ENCODE measurements at places on chromosomes 12 and 14.
A peak's percentile ranks its signal among the peaks of the same experiment; 100 is the strongest.

GRCh38 chr12:5200278-5201087, 156.8 kb downstream of the KCNA5 start:
- peak; percentile 33 for DNase-seq
- H3K4me1 ChIP-seq: no peaks in the 10 kb centered on the region
- H3K27ac ChIP-seq: no peak overlapping the region
- no peak overlapping the region for H3K4me3 ChIP-seq
- no peaks in the 10 kb centered on the region for H3K27me3 ChIP-seq

DNA sequence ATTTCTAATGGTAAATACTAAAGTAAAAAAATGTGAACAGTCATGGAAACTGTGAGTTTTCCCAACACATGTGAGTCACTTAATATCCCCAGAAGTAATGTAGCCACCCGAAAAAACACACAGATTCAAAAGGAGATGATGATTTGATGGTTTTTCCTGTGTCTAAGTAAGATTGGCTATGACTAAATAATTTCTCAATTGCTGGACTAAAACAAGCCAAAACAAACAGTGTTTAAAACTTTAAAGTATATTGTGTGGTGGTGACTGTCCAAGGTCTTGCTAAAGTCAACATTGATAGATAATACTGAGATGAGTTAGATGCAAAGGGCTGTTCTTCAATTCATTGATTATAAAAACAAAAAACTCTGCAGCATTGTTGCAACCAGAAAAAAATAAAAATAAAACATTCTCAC, 89.6 kb upstream of the SOX5 start:
- no peaks in the 10 kb centered on the region for H3K36me3 ChIP-seq
- H3K27ac ChIP-seq: no peak overlapping the region
- no peaks in the 10 kb centered on the region for H3K4me1 ChIP-seq
- H3K4me3 ChIP-seq: no peak overlapping the region

- no peak for DNase-seq
- no peak overlapping the region for H3K27ac ChIP-seq
- no peaks in the 10 kb centered on the region for H3K36me3 ChIP-seq
- no peak overlapping the region for H3K4me3 ChIP-seq
These were observed 56.9 kb downstream of the HSP90AA1 start for GRCh38 chr14:102029956-102030355.

DNA sequence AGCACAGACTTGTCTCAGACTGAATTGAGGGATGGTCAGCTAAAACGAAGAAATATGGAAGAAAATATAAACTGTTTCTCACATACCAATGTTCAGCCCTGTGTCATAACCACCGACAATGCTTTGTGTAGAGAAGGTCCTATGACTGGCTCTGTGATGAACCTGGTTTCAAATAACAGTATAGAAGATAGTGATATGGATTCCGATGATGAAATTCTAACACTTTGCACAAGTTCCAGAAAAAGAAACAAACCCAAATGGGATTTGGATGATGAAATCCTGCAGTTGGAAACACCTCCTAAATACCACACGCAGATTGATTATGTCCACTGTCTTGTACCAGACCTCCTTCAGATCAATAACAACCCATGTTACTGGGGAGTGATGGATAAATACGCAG, 7.9 kb upstream of the MAPK1IP1L start:
- no peak overlapping the region for H3K4me3 ChIP-seq
- DNase-seq: no peak
- no peaks in the 10 kb centered on the region for H3K36me3 ChIP-seq
- no peaks in the 10 kb centered on the region for H3K4me1 ChIP-seq

DNA sequence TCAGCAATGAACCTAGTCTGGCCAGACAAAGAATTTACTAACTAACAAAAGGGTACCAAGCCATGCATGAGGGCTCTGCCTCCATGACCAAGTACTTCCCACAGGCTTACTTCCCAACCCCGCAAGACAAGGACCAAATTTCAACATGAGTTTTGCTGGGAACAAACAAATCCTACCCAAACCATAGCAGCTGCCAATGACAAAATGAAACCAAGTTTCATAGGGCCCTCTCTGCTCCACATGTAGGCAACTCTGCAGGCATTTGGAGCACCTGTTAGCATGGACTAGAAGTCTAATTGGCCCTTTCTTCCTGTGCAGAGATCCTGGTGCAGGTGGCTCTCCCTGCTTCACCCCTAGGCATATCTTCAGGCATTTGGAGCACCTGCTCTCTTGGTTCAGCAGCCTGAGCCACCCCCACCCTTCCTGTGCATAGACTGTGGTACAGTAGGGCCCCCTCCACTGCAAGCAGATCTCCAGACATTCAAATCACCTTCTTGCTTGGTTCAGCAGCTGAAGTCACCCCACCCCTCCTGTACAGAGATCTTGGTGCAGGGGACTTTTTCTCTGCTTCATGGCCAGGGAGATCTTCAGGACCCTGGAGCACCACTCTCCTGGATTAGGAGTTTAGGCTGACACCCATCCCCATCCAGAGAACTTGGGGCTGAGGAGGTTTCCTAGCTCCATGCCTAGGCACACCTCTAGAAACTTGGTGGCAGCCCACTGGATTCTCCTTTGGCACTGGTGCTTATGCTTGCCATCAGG, 308.7 kb downstream of the RPAP3 start:
- H3K27ac ChIP-seq: peak overlapping the region; percentile 8
- no peaks in the 10 kb centered on the region for H3K36me3 ChIP-seq
- peaks cover 13% of the 10 kb centered on the region for H3K4me1 ChIP-seq
- peak; percentile 53 for DNase-seq
- H3K4me3 ChIP-seq: peak overlapping the region; percentile 15

DNA sequence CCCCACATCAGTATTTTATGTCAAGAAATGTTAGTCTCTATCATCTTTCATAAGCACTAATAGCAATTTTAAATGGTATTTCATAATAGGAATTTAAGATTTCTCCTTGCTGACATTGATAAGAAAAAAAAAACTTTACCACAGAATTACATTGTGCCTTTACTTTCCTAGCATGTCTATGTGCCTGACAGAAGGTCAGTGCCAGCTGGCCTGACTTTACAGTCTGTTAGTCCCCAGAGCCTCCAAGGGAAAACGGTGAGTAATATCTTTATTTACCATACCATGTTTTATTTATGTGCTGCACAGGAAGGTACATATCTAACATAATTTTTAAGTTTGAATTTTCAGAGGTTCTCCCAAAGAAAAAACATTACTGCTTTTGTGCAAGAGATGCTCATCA, 152.0 kb upstream of the AEBP2 start:
- H3K27me3 ChIP-seq: no peaks in the 10 kb centered on the region
- no peaks in the 10 kb centered on the region for H3K4me1 ChIP-seq

DNA sequence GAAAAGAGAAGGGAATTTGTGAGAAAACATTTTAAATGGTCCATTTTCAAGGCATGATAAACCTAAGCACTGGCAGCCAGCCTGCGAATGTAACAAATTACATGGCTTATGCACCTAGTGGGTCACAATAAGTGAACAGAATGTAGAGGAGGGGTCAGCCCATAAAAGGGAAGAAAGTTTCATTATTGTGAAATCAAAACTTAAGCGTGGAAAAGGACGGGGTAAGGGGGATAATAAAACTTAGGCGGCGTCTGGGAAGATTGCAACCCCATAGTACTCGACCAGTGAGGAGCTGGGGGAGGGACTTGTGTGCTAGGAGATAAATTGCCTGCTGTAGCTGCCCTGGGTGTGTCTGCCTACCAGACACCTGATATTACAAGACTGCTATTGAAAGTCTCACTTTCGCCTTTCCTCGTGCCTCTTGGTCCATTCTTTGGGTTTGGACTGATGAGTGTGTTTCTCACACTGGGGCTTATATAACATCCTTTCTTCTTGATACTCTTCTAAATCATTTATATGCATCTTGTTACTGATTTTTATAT, 40.6 kb downstream of the ZDHHC17 start:
- no peak overlapping the region for H3K27ac ChIP-seq
- H3K36me3 ChIP-seq: peaks cover under 1% of the 10 kb centered on the region
- no peak for DNase-seq
- 0 out of 2 replicates have a peak, but pooled peaks cover 5% of the 10 kb centered on the region for H3K4me1 ChIP-seq

- H3K27me3 ChIP-seq: no peaks in the 10 kb centered on the region
- H3K36me3 ChIP-seq: no peaks in the 10 kb centered on the region
- H3K27ac ChIP-seq: no peak overlapping the region
These were observed 793.6 kb downstream of the GALC start for GRCh38 chr14:87199381-87199780.

DNA sequence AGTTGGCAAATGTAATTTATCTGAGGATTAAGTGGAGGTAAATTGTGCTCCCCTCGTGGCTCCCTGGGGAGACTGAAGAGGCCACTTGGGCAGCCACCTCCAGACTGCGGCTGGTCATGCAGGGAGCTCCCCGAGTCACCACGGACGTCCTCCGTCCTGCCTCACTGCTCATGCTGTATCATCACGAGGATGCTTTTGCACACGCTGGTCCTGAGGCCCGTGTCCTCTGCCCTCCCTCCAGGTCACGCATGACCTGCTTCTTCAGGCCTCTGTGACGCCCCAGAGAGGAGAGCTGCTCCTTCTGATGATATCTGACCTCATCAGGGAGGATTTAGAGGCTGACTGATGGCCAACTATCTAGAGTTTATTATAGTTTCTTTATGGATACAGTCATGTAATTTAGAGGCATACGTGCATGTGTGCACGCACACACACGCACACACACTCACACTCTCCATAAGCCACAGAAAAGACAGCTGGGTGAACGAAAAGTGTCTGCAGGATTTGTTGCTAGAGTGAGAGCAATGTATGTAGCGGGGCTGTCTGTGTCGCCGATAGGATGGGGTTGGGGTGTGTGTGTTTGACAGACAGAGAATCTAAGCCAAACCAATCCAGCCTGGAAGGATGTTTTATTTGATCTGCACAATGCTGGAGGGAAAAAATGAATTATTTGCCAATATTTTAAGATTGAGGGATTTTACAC, 160.0 kb downstream of the ADGRD1 start:
- H3K4me1 ChIP-seq: no peaks in the 10 kb centered on the region
- no peaks in the 10 kb centered on the region for H3K36me3 ChIP-seq
- no peak for DNase-seq
- H3K27me3 ChIP-seq: peaks cover 18% of the 10 kb centered on the region
- H3K4me3 ChIP-seq: no peak overlapping the region
- no peak overlapping the region for H3K27ac ChIP-seq

GRCh38 chr14:104499784-104500760, 79.5 kb upstream of the C14orf180 start:
- no peaks in the 10 kb centered on the region for H3K4me1 ChIP-seq
- no peak overlapping the region for H3K4me3 ChIP-seq
- no peaks in the 10 kb centered on the region for H3K36me3 ChIP-seq
- no peak for DNase-seq

- H3K36me3 ChIP-seq: no peaks in the 10 kb centered on the region
- H3K27ac ChIP-seq: no peak overlapping the region
- H3K4me1 ChIP-seq: peaks cover 10% of the 10 kb centered on the region
- DNase-seq: peak; percentile 73
These were observed 128.0 kb downstream of the NDUFA12 start for GRCh38 chr12:94875525-94875924.

DNA sequence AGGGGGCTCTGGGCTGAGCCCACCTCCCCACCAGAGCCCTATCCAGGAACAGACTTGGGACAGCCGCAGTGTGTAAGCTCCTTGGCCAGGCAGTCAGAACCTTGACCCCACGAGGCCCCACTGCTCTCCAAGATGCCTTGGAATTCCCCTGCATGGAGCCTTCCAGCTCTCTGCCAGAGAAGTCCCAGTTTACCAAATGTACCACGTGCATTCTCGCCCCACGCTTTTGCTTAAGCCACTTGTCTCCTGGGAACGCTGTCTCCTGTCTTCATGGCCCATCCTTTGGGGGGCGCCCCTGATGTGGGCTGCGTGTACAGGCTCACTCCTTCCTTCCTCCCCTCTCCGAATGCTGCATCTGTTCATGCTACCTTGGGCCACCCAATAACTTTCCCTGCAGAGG, 7.9 kb downstream of the FAIM2 start:
- no peak overlapping the region for H3K27ac ChIP-seq
- no peak overlapping the region for H3K4me3 ChIP-seq
- no peaks in the 10 kb centered on the region for H3K36me3 ChIP-seq
- DNase-seq: no peak

- peaks cover 61% of the 10 kb centered on the region for H3K4me1 ChIP-seq
- no peak overlapping the region for H3K4me3 ChIP-seq
- H3K27ac ChIP-seq: peak overlapping the region; percentile 96
- H3K36me3 ChIP-seq: no peaks in the 10 kb centered on the region
These were observed 69.3 kb downstream of the RIN3 start for GRCh38 chr14:92582706-92583452.

DNA sequence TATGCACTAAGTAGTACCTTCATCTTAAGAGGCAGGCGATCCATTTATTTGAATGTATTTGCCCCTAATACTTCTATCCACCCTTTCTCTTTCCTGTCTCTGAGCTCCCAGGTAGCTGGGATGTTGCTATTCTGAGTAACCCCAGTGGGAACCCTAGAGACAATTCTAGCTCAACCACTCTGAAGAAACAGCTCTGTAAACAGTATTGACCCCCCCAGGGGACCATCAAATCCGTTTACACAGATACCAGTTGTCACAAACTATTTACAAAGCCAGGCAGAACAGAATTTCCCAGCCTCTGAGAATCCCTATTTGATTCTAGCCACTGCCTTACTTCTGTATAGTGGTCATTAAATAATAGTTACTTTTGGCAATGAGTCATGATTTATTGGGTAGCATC, 64.9 kb downstream of the MIPOL1 start:
- H3K36me3 ChIP-seq: no peaks in the 10 kb centered on the region
- 0 out of 2 replicates have a peak, but pooled peaks cover 6% of the 10 kb centered on the region for H3K4me1 ChIP-seq
- no peaks in the 10 kb centered on the region for H3K27me3 ChIP-seq
- DNase-seq: no peak
- no peak overlapping the region for H3K4me3 ChIP-seq

DNA sequence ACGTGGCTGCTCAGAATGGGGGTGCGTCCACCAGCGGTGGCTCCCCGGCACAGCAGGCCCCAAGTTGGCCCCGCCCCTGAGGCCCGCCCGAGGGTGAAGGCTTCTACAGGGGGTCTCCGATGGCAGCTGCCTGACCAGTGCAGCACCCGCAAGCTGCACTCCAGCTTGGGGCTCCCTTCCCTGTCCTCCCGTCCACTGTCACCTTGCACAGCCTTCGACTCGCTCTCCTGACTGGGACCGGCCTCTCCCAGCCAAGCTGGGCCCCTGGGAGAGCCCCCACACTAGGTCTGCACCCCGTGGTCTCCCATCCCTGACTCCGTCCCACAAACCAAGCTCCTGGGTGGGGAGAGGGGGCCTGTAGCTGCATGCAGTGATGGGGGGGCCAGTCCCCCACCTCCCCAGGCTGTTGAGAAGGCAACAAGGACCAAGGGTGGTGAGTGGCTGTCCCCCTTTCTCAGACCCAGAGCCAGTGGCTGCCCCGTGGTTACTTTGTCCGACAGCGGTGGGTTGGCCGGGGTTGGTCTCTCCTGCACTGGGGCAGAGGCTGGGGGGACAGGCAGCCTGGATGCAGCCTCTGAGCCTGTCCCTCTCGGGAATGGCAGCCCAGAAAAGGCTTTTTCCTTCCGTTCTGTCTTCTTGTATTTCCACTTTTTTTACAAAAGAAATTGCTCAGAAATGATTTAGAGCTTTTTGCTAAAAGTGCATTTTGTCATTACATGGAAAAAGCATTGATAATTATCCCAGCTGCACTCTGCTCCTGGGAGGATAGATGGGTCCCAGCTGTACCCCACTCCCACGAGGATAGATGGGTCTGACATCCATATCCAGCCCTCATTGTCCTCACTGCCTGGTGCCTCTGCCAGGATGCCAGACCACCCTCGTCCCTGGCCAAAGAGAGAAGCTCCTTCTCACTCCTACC, 217.0 kb downstream of the KIF26A start:
- H3K4me1 ChIP-seq: no peaks in the 10 kb centered on the region
- no peak overlapping the region for H3K27ac ChIP-seq
- H3K4me3 ChIP-seq: no peak overlapping the region
- H3K27me3 ChIP-seq: peaks cover 16% of the 10 kb centered on the region

All from MM.1S (cell line).